Hair follicular keratinocyte (primary cell): ENCODE measurements at places on chromosomes 11 and 22. TPM values are rescaled to one million over a fixed set of nuclear protein-coding genes. Genes with fewer than 3 reads are reported as not detected.

CCDC88B gene
- total RNA-seq = 3.9 and 5.3 TPM in 2 replicates

PDXP gene
- 5.9 and 13.7 TPM in 2 replicates for total RNA-seq

CCDC116 gene
- not detected in 2 replicates for total RNA-seq

TMEM191C gene
- total RNA-seq = 0.08 and 0.47 TPM in 2 replicates

SCN2B gene
- 0.15 and 0.23 TPM in 2 replicates for total RNA-seq

F2 gene
- 0.11 TPM in 1 of 2 replicates, not detected in the other for total RNA-seq

MMP3 gene
- total RNA-seq = 0.78 and 5.9 TPM in 2 replicates

SCGB2A2 gene
- not detected in 2 replicates for total RNA-seq

OR6A2 gene
- total RNA-seq = not detected in 2 replicates

RIMBP3C gene
- not detected in 2 replicates for total RNA-seq

TYR gene
- not detected in 2 replicates for total RNA-seq

STK33 gene
- 0.46 and 1.1 TPM in 2 replicates for total RNA-seq

HORMAD2 gene
- total RNA-seq = not detected in 2 replicates

BDNF gene
- total RNA-seq = under 0.01 and 0.08 TPM in 2 replicates

DYNC2H1 gene
- total RNA-seq = 13.9 and 21.9 TPM in 2 replicates

ZC3H12C gene
- 5.6 and 11.0 TPM in 2 replicates for total RNA-seq

NRIP3 gene
- 1.7 and 1.8 TPM in 2 replicates for total RNA-seq

FIBIN gene
- 0.46 and 1.7 TPM in 2 replicates for total RNA-seq

CASP12 gene
- total RNA-seq = not detected in 2 replicates

APOC3 gene
- total RNA-seq = not detected in 2 replicates

INPPL1 gene
- total RNA-seq = 31.4 and 33.3 TPM in 2 replicates

CRYBA4 gene
- not detected in 2 replicates for total RNA-seq

SAA1 gene
- total RNA-seq = 160 and 186 TPM in 2 replicates

C11orf91 gene
- total RNA-seq = not detected in 2 replicates

BIK gene
- 9.4 and 9.9 TPM in 2 replicates for total RNA-seq

SCYL1 gene
- total RNA-seq = 86.5 and 88.0 TPM in 2 replicates

TNNI2 gene
- not detected in 2 replicates for total RNA-seq

RAG2 gene
- not detected in 2 replicates for total RNA-seq

DCDC1 gene
- not detected in 2 replicates for total RNA-seq

DDTL gene
- 1.5 and 2.9 TPM in 2 replicates for total RNA-seq

MOGAT2 gene
- not detected in 2 replicates for total RNA-seq

OR51B4 gene
- total RNA-seq = not detected in 2 replicates

MISFA gene
- total RNA-seq = not detected in 2 replicates

OR10A2 gene
- total RNA-seq = not detected in 2 replicates

MMP7 gene
- not detected in 2 replicates for total RNA-seq

P2RY2 gene
- 7.2 and 13.2 TPM in 2 replicates for total RNA-seq

ASPHD2 gene
- total RNA-seq = 3.9 and 5.4 TPM in 2 replicates
